CD4-positive, alpha-beta memory T cell (primary cell): ENCODE measurements at places on chromosomes 5 and 9. TPM values are rescaled to one million over a fixed set of nuclear protein-coding genes. Genes with fewer than 3 reads are reported as not detected.

- no peaks in the 10 kb centered on the region for H3K36me3 ChIP-seq
- DNase-seq: no peak
- H3K4me3 ChIP-seq: no peak overlapping the region
Measured at GRCh38 chr5:173452119-173452905, 124.1 kb upstream of the STC2 start.

SLC35D2 gene
- total RNA-seq: 29.8 TPM

- H3K27me3 ChIP-seq: no peaks in the 10 kb centered on the region
- H3K4me3 ChIP-seq: no peak overlapping the region
- H3K27ac ChIP-seq: no peak overlapping the region
- no peaks in the 10 kb centered on the region for H3K36me3 ChIP-seq
Measured at GRCh38 chr5:4233671-4234070, 638.0 kb downstream of the IRX1 start.

GGTA1 gene
- total RNA-seq: not detected

DNA sequence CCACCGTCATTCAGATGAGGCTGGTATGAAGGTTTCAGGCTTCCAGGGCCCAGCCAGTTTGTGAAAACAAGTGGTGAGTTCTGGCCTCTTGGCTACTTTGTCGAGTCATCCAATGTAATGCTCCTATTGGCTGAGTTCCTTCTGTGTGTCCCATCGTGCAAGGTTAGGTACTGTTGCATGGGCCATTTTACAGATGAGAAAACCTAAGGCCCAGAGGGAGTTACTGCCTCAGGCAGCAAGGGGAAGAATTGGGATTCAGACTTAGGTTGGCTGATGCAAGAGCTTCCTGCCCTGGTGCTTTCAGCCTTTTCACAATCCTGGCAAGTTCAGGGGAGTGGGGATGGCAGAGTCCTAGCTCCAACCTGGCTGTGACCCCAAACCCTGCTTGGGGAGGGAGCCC lies 17.4 kb upstream of the PITX1 start:
- H3K4me3 ChIP-seq: no peak overlapping the region
- DNase-seq: no peak
- no peaks in the 10 kb centered on the region for H3K4me1 ChIP-seq
- no peaks in the 10 kb centered on the region for H3K36me3 ChIP-seq

PRRX2 gene
- total RNA-seq: not detected

GRCh38 chr5:135493406-135494180 lies 41.4 kb upstream of the TIFAB start:
- no peak overlapping the region for H3K4me3 ChIP-seq
- no peaks in the 10 kb centered on the region for H3K4me1 ChIP-seq
- no peaks in the 10 kb centered on the region for H3K36me3 ChIP-seq

GRCh38 chr9:95102001-95102433 lies 215.5 kb downstream of the FANCC start:
- H3K36me3 ChIP-seq: no peaks in the 10 kb centered on the region
- DNase-seq: no peak
- no peaks in the 10 kb centered on the region for H3K4me1 ChIP-seq
- H3K27me3 ChIP-seq: no peaks in the 10 kb centered on the region
- H3K4me3 ChIP-seq: no peak overlapping the region
- H3K27ac ChIP-seq: no peak overlapping the region
